Activated CD8-positive, alpha-beta memory T cell treated with anti-CD3 and anti-CD28 coated beads for 36 hours (primary cell): ENCODE measurements at places on chromosomes 2 and 18. TPM values are rescaled to one million over a fixed set of nuclear protein-coding genes. Genes with fewer than 3 reads are reported as not detected.

The SEC11C gene
- total RNA-seq = 121 TPM

The B3GNT7 gene
- total RNA-seq = 0.25 TPM

The PRKAG3 gene
- not detected for total RNA-seq

The FZD7 gene
- total RNA-seq = 0.46 TPM

The LDLRAD4 gene
- total RNA-seq = 38.3 TPM

The FTCDNL1 gene
- 3.0 TPM for total RNA-seq

The UGT1A4 gene
- not detected for total RNA-seq

The ABCG8 gene
- total RNA-seq = not detected

The ANKRD30B gene
- not detected for total RNA-seq

The COPS7B gene
- total RNA-seq = 54.6 TPM

The TUBB8B gene
- total RNA-seq = not detected

The IL37 gene
- total RNA-seq = not detected

The TLX2 gene
- total RNA-seq = 0.25 TPM

The TRABD2A gene
- total RNA-seq = 28.5 TPM

The SERPINB2 gene
- not detected for total RNA-seq

The SFTPB gene
- total RNA-seq = not detected

The NABP1 gene
- total RNA-seq = 51.3 TPM

The LAPTM4A gene
- 23.9 TPM for total RNA-seq

The UGT1A8 gene
- not detected for total RNA-seq

The SKOR2 gene
- total RNA-seq = not detected

The SGO2 gene
- total RNA-seq = 24.4 TPM

The ABHD1 gene
- 0.40 TPM for total RNA-seq

The GREB1 gene
- 0.86 TPM for total RNA-seq

The HOXD13 gene
- total RNA-seq = not detected

The STEAP3 gene
- 0.44 TPM for total RNA-seq

The IL36G gene
- not detected for total RNA-seq

The TRIM43 gene
- total RNA-seq = not detected

The SEH1L gene
- 136 TPM for total RNA-seq

The SP5 gene
- not detected for total RNA-seq
